ENCODE measurements at places on chromosomes 6 and 20.

DNA sequence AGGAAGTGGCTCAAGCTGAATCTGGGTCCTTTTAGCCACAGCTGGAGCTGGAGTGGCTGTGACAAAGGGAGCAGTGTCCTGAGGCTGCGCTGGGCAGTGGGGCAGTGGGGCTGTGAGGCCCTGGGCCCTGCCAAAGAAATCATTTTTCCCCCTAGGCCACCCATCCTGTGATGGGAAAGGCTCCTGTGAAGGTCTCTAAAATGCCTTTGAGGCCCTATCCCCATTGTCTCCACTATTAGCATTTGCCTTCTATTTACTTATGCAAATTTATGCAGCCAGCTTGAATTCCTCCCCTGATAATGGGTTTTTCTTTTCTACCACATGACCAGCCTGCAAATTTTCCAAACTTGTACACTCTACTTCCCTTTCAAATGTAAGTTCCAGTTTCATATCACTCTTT lies 539.2 kb downstream of the MEI4 start:
- DNase-seq, result no peak

DNA sequence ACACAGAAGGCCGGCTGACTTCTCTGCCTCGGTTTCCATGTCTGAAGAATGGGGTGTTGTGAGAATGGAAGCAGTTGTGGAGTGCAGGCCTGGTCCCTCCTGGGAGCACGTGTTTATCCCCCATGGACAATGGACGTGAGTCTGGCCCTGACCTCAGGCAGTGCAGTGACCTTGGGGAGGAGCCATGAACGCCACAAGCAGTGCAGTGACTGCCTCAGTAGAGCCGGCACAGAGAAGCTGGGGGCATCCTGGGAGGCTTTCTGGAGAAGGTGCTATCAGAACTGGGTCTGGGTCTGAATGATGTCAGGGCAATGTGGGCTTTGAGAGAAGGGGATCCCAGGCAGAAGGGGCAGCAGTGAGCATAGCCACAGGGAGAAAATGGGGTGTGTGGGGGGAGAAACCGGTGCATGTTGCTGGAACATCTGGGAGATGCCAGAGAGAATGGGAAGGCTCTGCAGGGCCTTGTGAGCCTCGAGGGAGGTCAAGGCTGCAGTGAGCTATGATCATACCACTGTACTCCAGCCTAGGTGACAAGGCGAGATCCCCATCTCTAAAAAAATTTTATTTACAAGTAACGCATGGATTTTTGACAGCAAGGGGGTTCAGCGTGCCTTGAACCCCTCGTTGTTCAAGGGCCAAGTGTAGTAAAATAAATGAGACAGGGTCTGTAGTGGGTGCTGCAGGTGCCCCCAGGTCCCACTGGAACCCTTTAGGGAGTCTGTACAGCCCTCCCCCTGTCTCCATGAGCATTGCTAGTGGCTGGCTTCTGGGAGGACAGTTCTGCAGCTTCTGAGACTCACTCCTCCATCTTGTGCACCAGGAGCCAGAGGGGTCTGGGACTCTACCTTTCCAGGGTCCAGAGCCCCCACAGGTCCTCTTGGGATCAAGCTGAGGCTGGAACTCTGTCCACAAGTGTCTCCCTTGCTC lies 27.0 kb upstream of the ZBP1 start:
- DNase-seq, result no peak

GRCh38 chr6:25138233-25138933 lies 140.8 kb upstream of the CARMIL1 start:
- peak; percentile 78 for DNase-seq

DNA sequence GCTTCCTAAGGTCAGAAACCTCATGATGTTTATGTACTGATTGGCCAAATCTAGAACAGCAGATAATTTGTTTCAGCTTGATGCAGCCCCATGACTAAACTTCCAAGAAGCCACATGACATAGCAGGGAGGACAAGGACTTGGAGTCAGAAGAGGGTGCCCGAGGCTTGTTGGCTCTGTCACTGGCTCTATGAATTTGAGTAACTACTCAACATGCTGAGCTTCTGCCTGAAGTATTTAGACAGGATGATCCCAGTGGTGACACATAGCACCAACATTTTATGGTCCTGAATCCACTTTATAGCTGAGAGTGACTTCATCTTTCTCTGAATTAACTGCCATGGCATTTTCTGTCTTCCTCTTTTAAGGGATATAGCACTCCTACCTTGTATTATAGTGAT lies 13.5 kb upstream of the TBX18 start:
- DNase-seq, result no peak

Measured in suppressor macrophage treated with lipopolysaccharide for 1 hour (primary cell).